ENCODE measurements at places on chromosomes 12 and 14.

DNA sequence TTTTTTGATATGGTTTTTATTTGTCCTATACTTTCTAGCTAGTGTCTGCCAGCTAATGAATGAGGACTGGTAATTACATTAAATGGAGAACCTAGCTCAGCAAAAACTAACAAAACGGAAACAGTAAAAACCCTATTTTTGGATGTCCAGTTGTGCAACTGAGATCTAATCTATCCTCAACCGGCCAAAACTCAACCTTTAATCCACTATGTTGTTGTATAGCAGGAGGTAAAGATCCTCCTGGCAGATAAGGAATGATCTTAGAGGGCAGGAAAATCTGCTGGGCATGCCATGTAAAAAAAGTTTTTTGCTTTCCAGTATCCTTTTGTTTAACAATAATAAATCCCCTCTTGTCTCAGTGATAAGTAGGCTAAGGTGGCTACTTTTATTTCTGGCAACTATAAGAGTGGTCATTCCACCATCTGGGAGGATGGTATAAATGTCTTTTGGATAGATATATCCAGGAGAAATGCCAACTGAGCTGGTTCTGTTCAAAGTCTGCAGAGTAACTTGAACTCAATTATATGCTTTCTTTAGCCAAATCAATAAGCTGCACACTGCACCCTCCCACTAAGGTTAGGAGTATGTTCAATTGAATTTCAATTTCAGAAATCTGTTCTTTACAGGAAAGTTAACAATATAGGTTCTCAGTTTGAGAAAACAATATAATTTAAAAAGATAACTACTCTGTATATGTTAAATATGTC, 40.1 kb downstream of the WASHC3 start:
- no peak for DNase-seq

DNA sequence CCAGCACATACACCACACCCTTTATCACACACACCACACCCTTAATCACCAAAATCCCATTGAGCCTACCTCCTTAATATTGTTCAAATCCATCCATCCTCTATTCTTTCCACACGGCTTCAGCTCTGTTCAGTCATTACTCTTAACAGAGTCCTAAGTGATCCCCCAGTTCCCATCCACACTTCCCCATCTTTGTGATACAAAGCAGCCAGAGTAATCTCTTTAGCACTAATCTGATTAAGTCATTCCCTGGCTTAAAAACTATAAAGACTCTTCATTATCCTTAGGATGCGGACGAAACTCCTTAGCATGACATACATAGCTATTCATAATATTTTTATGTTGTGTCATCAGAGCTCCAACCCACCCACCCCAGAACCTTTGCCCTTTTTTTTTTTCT, 14.7 kb upstream of the MFAP5 start:
- no peak for DNase-seq

GRCh38 chr12:122079532-122080081, 1.1 kb downstream of the MLXIP start:
- no peak for DNase-seq

GRCh38 chr14:99744199-99744872, 48.9 kb upstream of the EML1 start:
- DNase-seq = no peak

- DNase-seq = no peak
Observed at GRCh38 chr14:80446356-80446755, 235.1 kb upstream of the DIO2 start.

- DNase-seq = no peak
Observed at GRCh38 chr12:1107669-1108068, 116.6 kb downstream of the ERC1 start.

DNA sequence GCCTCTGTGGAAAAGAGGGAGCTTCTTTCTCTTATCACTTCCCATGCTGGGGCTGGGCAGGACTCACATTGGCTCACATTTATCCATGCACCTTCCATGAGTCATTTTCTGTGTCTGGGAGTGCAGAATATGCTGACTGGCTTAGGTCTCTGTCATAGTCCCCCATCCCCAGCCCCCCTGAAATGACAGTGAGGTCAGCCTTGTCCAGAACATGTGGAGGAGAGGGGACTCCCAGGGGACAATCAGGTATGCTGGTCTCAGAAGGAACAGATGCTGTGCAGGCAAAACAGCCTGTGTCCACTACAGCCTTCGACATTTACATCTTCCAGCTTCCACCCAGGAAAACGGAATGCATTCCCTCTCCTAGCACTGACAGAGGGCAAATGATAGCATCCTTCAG, 35.0 kb downstream of the ADGRD1 start:
- DNase-seq = no peak

DNA sequence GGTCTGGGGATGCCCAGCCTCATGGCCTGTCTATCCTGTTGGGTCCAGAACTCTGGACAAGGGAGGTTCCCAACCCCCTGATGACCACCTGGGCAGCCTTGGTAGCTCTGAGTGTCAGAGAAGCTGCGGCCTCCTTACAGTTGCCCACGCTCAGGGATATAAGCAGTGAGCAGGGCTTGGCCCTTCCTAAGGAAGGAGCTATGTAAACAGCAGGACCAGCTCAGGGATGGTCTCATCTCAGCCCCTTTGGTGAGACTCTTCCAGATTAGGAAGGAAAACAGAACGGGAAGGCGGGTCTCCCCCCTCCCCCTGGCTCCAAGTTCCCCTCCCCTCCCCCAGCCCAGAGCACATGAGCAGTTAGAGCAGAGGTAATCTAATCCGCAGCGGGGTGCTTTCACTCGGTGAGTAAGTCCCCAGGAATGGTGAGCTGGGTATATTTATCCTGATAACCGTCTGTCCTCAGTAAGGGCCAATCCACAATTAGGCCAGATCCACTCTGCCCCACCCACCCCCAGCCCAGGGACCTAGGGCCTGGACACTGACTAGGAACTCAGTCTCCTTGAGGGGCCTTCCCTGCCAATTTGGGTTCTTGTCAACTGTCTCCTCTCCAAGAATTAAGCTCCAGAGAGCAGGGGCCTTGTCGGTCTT, 29.5 kb upstream of the RPLP0 start:
- peak; percentile 78 for DNase-seq

GRCh38 chr14:82724316-82724715, 1190.7 kb upstream of the SEL1L start:
- no peak for DNase-seq

DNA sequence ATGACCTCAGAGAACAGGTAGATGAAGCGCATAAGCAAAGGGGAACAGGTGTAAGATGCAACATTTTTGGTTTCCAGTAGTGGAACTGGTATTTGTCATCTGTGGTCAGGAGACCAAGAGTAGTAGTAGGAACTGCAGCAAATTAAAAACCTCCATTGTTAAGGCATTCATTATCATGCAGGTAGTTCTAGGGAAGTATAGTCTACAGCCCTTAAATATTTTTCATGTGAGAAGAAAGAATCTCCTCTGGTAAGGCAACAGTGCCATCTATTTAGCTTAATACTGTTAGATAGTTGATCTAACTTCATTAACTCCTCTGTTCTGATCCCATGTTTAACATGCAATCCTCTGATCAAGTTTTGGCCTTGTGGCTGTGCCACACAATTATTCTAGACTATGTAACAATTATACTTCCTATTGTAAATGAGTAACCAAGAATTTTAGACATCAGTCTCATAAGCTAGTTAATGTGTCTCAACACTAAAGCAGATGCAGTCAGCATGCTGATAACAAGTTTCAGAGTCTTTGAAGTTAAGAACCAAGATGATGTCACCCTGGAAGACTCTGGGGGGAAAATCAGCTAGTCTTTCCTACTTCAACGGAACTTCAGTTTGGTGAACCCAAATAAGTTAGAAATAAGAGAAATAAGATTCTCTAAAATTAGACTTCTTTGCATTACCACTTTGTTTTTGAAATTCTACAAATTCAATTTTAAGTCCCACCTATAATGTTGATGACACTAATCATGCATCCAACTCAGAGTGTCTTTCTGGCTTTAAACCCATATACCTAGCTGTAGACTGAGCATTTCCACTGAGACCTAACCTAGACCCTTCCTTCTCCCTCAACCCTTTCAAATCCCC, 70.9 kb downstream of the STXBP6 start:
- DNase-seq = no peak

GRCh38 chr14:21711360-21711961, 37.8 kb upstream of the OR4E1 start:
- no peak for DNase-seq

DNA sequence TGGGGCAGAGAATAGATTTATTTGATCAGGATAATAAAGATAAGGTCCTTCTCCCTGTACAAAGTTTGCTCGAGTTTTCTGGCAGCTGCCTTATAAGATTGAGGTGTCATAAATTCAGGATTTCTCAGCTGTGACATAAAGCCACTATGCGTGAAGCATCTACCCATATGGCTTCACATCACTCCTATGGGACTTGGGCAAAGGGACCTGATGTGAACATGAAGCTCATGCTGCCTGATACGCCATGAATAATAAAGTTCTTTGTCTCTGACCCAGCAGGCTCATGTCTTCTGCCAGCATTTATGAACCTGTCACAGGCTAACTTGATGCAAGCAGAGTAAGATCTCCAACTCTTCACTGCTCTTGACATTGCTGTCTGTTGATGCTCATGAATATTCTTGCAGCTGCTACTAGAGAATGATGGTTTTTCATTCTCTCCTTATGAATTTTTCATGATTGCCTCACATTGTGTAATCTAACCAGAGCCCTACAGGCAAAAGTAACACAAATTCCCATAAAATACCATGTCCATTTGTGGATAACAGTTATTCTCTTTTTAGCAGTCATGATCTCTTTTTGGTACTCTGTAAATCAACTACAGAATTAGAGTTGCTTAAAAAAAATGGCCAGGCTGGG, 49.0 kb upstream of the CPNE8 start:
- DNase-seq = no peak

DNA sequence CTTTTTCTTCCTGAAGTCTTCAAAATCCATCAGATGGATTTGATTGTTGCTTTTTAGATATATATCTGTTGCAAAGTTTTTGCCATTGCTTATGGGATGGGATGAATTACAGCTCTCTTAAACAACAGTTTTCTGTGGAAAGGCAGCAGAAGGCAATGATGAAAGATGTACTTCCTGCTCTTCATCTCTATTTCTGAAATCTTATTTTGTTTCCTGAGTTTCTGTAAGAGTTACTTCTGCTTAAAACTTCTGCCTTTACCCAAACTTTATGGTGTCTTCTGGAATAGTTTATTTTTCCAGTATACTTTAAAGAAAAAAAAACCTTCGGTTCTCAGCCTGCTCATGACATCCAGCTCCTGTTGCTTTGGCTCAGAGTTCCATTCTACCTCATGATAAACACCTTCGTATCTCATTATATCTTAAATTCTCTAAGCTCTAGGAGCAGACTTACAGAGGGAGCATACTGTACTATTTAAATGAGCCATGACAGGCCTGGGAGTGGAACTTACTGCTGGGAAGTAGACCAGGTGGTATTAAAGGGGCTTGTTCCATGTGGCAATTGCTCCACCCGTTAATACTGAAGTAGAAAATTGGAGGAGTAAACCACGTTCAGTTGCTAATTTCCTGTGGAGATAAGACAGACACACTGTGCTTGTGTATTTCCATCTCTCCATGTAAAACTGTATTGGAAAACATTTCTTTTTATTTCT, 288.4 kb downstream of the FBXL14 start:
- DNase-seq = no peak

DNA sequence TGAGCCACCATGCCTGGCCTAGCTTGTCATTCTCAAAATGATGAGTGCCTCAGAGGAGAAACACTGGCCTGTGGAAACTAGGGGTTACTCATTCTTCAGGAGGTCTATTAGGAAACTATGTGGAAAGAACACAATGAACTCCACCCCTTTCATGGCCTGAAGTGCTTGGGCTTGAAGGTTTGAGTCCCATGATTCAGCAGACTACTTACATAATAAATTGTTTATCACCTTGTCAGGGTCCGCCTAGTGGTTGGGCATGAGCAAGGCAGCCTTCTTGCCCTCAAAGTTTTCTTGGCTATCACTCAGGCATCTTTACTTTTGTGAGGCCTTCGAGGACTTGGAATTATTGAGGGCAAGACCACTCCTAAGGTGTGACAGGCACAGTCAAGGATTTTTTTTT, 251.2 kb downstream of the ACSS3 start:
- DNase-seq = no peak

- no peak for DNase-seq
Observed at GRCh38 chr14:102754370-102755262, 22.6 kb upstream of the TRAF3 start.

GRCh38 chr14:31968956-31969698, 108.0 kb upstream of the ARHGAP5 start:
- no peak for DNase-seq

DNA sequence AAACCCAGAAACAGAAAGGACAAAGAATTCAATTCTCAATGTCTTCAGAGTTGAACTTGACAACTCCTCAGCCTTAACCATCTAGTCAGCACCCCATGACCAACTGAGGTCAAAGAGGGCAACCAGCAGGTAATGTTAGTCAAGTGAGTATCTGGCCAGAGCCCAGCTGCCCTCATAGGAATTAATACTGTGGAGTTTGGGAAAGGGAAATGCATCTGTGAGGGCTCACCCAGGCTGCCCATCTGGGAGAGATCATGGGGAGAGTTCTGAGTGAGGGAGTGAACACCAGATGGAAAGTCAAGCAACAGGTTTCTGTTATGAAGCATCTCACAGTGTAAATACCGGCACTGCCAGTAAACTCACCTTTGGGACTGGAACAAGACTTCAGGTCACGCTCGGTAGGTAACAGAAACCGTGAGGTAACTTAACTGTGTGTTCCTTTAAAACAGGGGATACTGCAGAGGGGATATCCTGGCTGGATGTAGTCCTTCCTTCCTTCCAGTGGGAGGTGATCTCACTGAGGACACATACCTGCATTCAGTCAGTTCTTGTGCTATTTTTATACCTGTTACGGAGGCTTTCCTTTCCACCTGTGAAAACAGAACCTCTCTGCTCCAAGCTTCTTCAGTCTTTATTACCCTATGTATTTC, 94.4 kb downstream of the DAD1 start:
- no peak for DNase-seq

DNA sequence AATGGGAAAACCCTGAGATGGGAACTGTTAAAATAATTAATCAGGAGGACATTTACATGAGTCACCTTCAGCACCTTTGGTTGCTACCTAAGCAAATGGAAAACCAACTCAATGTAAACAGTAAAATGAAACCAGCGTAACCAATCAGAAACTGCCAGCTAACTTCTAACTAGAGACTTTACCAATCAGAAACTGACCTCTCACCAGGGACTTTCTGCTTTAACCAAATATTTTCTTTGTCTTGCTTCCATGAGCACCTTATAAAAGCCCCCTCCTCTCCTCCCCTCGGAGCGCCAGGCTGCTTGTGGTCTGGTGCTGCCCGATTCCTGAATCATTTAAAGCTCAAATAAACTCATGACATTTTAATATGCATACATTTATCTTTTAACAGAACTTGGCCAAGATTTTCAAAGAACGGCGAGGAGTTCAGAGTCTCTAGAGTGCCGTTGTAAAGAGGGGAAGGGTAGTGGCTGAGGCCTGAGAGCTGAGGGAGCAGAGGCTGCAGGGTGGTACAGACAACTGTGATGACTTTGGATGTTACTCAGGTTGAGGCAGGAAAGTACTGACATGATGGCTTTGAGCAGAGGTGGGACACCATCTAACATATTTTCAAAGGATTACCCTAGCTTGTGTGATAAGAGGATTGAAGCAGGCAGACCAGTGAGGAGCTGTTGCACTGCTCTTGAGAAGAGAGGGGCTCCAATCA, 183.6 kb downstream of the CRADD start:
- DNase-seq = no peak
